ENCODE measurements at places on chromosomes 3 and 15.

DNA sequence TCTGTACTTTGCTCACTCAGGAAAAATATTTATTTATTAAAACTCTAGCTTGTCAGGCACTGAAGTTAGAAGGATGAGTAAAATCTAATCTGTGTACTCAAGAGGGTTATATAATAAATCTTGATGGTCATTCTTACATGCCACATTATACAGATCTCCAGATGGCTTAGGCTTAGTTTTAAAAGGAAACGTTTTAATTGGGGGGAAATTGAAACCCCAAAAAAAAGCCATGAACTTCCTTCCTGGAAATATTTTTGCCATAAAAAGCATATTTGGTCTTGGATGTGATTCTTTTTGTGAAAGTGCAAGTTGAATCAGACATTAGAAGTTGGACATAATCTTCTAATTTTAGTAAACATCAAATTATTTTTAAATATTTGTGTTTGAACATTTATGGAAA lies 6.0 kb downstream of the SENP8 start:
- DNase-seq = no peak

DNA sequence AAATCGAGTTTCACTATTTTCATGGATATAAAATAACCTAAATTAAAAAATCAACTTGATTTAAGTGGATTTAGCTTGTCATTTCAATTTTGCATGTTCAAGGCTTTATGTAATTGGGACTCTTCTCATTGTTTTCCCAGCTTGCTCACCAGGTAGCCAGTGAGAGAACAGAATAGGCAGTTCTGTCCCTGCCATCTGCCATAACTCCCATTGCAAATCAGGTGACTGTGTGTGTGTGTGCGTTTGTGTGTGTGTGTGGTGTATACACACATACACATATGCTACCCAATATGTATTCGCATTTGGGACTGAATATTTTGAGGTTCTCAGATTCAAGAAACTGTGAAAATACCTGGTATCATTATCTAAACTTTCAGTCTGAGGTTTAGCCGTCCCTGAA lies 1069.8 kb downstream of the IGSF11 start:
- no peak for DNase-seq

- no peak for DNase-seq
Measured at GRCh38 chr15:70882361-70882760, 9.9 kb downstream of the THAP10 start.

GRCh38 chr3:141191097-141191749 lies 40.4 kb upstream of the PXYLP1 start:
- DNase-seq = peak; percentile 50

GRCh38 chr15:85475711-85476110 lies 95.3 kb downstream of the AKAP13 start:
- DNase-seq = no peak

DNA sequence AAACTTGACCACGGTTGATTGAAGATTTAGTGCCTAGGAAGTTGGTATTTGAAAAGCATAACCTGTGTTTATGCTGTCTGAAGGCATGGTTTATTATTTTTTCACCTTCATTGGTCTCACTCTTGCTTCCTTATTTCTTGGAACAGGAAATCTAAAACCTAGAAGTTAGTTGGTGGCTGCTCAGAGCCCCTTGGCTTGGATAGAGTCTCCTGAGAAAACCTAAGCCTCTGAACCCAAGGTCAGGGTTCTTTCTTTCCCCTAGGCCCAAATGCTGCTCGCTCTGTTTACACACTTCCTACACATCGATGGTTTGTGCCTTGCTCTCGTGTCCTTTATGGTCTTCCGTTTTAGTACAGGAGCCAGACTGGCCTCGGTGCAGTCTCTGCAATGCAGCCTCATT lies 82.2 kb downstream of the TRAK1 start:
- DNase-seq = no peak

- DNase-seq = no peak
Measured at GRCh38 chr15:95577927-95578326, 752.6 kb upstream of the NR2F2 start.

GRCh38 chr3:59074764-59075163 lies 24.9 kb upstream of the CFAP20DC start:
- no peak for DNase-seq

GRCh38 chr3:11739706-11740105 lies 96.0 kb upstream of the VGLL4 start:
- DNase-seq = no peak

GRCh38 chr3:111768571-111769100 lies 90.4 kb upstream of the PHLDB2 start:
- peak; percentile 78 for DNase-seq

DNA sequence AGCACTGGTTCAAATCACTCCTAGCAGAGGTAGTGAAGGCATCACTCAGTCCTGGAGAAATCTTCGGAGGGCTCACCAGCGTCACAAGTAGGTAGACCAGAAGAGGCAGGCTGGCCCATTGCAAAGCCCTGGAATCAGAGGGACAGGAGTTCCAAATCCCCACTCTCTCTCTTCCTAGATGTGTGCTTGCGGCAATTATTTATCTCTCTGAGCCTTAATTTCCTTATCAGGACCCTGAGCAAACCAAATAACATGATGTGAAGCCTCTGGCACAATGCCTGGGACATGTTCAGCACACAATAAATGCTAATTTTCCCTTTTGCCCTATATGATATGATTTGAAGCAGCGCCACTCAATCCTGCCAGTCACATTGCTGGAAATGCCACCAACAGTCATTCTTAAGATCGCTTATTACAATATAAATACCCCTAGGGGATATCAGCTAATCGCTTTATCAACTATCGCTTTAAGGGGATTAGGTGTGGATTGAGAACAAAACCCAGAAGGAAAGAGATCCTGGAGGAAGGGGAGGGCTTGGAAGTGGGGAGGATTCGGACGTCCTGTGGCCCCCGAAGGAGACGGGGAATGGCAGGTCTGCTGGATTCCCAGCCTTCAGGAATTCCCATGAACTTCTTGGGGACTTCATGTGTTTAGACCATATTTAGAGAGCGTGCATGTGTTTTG lies 59.5 kb upstream of the TSEN2 start:
- DNase-seq = no peak

DNA sequence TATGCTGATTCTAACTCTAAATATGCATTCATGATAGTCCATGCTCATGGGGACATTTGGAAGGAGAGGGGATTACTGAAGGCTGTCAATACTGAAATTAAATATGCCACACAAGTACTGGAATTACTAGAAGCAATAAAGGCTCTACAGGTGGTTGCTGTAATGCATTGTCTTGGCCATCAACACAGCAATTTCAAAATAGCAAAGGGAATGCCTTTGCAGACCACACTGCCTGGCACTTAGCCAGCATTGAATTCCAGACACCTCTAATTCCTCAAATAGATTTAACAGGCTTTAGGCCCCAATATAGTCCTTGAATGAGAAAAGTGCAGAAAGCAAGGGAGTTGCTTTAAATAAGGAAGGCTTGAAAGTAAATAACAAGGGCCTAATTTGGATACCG lies 115.8 kb upstream of the PLCL2 start:
- DNase-seq = peak; percentile 5

DNA sequence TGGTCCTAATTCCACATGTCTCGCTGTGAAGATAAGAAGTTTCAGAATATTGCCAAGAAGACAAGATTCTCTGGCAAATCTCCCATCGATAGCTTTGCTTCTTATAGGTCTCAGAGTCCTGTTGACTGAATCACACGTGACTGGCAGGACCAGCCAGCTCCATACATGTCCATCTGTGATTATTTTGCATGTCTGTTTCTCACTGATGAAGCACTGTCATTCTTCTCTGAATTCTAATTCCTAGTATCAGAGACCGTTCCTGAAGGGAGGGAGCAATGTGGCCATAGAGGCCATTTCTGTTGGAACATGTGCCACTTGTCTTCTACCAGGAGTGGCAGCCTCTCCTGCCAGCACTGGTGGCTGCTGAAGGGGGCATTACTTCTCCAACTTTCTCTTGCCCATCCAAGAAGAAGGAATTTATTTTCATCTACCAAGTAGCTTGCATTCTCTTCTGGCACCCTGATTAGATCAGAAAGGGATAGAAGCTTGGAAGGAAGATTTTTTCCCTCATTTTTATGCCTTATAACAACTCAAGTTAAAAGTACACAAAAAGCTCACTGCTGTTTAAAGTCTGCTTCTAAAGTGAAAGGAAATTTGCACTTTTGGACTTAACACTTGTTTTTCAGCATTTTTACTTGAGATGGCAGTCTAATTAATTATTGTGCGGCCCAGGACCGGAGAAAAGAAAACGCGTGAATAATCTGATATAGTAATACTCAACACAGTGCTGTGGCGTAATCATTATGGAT lies 115.8 kb downstream of the IQCH start:
- DNase-seq = no peak

GRCh38 chr3:20914310-20914709 lies 728.3 kb upstream of the SGO1 start:
- DNase-seq = no peak

DNA sequence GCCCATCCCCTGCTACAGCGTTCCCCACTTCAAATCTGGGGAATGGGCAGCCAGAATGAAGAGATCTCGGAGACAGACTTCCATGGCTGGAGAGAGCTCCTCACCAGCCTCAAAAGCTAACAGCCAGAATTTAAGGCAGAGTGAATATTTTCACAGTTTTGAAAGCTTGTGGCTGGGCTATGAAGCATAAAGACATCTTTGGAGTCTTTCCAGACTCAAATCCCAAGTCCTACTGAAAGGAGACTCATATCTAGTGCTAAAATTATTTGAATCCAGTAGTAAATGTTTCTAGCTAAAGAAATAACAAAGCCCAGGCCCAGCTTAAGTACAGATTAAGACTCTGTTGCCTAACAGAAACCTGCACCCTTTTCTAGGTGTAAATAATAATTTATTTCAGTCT lies 628.4 kb upstream of the ALCAM start:
- DNase-seq = no peak

GRCh38 chr3:121821421-121822199 lies 13.2 kb downstream of the IQCB1 start:
- no peak for DNase-seq

- no peak for DNase-seq
Measured at GRCh38 chr3:185714085-185714484, 110.8 kb downstream of the IGF2BP2 start.

DNA sequence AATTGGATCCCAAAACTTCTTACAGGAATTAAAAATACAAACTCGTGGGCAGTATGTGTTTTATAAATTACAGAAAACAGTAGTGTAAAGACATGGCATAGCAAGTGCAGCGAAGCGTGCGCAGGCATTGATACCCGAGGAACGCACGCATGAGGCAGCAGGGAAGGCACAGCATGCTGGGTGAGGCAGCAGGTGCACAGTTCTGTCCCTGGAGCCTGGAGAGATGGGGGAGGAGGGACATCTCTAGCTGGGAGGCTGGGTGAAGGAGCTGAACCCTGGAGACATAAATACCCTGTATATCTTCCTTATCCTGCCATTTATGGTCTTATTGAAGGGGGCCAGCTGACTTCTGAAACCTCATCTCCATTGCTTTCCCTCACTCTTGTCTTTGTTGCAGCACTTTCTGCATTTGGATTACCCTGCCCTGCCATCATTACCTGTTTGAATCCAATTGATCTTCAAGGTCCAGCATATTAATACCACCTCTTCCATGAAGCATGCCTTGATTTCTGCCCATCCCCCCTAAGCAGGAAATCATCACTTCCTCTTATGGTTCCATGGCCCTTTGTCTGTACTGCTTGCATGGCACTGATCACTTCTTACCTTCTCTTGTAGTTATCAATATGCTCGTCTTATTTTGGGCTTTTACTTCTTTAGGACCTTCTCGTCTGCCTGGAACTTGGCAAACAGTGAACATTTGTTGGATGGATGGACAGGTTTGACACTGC lies 20.5 kb downstream of the LPP start:
- DNase-seq = no peak

- no peak for DNase-seq
Measured at GRCh38 chr3:140470962-140471361, 206.9 kb upstream of the TRIM42 start.

DNA sequence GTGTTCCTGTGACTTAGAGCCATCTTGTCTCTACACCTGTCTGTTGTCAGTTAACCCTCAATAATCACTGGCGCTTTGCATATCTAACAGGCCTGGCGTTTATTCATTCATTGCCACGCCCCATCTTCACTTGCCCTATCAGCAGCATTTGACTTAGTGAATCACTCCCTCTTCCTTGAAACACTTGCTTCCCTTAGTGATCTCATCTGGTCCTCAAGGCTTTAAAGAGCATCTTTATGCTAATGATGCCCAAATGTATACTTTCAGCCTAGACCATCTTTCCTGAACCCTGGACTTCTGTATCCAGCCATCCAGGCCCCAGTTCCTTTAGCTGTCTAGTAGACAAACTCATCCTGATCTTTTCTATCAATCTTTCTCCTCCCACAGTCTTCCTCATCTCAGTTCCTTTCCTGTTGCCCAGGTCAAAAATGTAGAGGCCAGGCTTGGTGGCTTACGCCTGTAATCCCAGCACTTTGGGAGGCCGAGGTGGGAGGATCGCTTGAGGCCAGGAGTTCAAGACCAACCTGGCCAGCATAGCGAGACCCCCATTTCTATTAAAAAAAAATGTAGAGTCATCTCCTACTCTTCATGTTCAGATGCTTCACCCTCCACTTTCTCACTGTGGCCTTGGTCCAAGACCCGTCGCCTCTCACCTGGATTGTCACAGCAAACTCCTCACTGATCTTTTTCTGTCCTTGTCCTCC lies 1.4 kb upstream of the IGDCC4 start:
- DNase-seq = peak; percentile 48

- no peak for DNase-seq
Measured at GRCh38 chr3:74001436-74001835, 376.7 kb upstream of the PDZRN3 start.

DNA sequence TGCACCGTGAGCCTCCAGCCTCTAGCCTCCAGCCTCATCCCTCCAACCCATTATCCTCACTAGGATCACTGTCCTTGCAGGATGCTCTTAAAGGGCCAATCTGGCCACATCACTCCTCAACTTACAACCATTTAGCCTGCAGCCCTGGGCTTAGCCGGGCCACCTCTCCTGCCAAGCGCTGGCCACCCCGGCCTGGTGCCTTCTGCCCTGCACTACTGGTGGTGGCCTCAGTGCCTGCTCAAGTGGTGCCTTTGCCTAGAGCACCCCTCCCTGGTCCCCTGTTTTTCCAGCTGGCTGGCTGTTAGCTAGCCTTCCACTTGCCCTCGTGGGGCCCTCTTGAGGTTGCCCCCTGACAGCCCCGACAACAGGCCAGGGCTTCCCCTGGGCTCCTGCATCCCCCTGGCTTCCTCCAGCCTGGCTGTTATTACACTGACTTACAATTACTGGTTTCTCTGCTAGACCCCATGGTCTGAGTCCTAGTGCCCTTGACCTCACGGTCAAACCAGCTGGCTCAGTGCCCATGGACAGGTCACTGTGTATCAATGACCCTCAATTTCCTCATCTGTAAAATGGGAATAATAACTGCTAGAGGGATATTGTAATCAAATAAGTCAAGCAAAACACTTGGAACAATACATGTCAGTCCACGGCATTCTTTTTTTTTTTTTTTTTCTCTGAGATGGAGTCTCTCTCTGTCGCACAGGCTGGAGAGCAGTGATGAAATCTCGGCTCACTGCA lies 15.5 kb downstream of the ATP2B2 start:
- no peak for DNase-seq
